ENCODE measurements at places on chromosomes 7 and 10.

DNA sequence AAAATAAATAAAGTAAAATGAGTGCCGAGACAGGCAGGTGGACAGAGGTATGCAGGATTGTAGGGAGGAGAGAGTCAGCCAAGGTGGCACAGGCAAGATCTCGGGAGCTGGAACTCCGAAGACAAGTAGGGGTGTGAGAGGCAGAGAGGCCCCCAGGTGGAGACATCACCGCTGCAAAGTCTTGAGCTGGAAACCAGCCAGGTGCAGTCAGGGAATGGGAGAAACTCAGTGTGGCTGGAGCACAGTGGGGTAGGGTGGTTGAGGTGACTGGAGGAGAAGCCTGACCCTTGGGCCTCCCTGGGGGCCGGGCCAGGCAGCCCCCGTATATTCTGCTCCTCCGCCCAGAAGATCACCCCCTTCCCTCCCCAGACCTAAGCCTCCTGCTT is 4.2 kb downstream of the EPHB4 start:
- no peak for DNase-seq

- no peak for DNase-seq
These were observed 27.1 kb downstream of the ACSM6 start for GRCh38 chr10:95221124-95221523.

- DNase-seq: no peak
These were observed 70.5 kb downstream of the KLF6 start for GRCh38 chr10:3714531-3714930.

DNA sequence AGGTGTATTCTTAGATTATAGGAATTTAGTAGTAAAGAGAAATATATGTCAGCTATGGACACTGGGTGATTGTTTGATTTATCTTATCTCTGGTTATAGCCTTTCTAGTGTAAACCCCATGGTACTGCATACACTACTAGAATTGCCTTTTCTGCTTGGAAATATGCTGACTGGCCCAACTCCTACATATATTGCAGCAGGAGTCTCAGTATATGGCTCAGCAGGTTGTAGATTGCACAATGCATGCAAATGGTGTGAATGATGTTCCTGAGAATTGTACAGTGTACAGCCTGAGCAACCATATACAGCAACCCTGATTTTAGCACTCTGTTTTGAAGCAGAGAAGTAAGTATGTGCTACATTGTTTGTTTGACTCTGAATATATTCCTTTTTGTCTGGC is 153.4 kb upstream of the NPY start:
- no peak for DNase-seq

DNA sequence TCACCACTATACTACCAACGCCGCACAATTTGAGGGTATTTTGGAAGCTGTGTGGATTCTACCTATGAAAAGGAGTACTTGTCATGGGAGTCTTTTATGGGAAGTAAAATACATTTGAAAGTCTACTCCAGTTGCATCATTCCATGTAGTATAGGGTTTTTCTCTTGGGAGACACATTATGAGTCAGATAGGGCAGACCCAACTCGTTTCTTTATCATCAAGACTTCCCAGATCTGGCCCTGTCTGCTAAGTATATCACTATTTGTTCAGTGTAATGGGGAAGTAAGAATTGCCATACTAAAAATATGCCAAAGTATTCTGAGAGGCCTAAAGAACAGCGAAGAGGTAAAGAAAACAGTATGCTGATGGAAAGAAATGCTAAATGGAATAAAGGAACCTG is 144.2 kb downstream of the SPAG6 start:
- no peak for DNase-seq

- DNase-seq: no peak
These were observed 816 bp downstream of the DMTF1 start for GRCh38 chr7:87152897-87153641.

GRCh38 chr7:131076711-131077181 is 250.9 kb upstream of the MKLN1 start:
- no peak for DNase-seq

- no peak for DNase-seq
These were observed 17.3 kb downstream of the IL2RA start for GRCh38 chr10:6044751-6045313.

DNA sequence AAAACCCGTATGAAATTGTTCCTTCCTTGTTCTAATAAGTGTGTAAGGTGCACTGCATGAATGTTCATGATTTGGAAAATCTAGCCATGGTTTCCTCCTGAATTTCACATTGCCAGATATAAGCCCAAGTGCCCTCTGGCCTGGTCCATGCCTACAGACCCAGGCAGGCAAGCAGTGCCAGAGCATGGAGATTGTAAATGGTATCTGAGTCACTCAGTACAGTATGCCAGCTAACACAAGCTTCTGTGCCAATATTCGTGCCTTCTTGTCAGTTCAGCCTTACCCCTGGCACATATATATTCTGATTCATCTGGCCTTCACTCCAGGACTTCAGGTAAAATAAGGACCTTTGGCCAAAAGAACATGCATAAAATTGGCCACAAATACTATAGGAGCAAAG is 38.4 kb upstream of the PDE1C start:
- DNase-seq: no peak

GRCh38 chr7:157464971-157465886 is 128.4 kb downstream of the DNAJB6 start:
- no peak for DNase-seq

- no peak for DNase-seq
These were observed 17.5 kb upstream of the PALS2 start for GRCh38 chr7:24555719-24556118.

DNA sequence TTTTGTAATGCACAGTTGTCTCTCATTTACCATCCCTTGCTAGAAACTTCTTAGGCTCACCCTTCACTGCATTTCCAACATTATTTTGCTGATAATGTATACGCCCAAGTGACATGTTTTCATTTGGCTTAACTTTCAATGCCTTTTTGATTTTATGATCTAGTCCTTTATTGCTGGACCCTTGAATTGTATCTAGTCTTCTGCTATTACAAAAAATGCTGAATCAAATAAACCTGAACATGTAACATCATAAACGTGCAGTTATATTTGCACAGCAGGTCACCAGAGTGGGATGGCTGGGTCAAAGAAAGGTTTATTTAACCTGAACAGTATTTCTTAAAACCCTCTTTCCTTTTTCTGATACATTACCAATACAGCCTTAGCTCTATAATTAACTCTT is 63.0 kb downstream of the MINDY3 start:
- no peak for DNase-seq

DNA sequence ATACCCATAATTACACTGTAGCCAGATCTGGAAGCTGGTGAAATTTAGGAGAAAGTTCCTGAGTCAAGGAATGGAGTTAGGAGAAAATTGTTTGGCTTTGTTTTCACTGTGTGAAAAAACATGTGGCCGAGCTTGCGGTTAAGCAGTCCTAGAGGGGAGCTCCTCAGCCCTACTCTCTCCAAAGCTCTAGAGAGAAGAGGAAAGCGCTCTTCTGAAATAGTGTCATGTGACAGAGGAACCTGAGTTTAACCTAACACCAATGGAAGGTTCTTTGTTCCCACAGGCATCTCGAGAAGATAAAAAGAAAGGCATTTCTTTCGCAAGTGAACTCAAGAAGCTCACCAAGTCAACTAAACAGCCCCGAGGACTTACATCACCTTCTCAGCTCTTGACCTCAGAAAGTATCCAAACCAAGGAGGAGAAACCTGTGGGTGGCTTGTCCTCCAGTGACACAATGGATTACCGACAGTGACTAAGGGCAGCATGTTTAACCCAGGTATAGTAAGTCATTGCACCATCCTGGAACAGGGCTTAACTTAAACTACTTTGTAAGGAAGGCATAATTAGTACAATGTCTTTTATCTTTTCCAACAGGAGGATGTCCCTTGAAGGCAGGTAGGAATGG is 38.0 kb downstream of the NOC3L start:
- DNase-seq: no peak

DNA sequence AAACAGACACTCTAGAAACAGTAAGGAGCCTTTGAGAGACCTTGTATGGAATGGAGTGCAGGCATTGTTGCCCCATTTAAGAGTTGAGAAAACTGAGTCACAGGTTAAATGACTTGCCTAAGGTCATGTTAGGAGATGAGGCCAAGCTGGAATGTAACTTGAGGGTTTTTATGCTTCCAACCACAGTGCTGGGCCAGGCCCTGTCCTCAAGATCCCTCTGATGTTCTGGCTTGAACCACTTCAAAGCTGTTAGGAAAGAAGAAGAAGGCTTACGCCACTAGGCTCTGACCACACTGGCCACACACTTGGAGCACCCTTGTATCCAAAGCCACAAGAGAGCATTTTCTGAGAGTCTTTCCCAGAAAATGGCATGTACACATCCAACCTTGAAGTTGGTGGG is 42.7 kb downstream of the PLAU start:
- DNase-seq: no peak

GRCh38 chr10:61763778-61764177 is 101.0 kb downstream of the CABCOCO1 start:
- DNase-seq: no peak

GRCh38 chr10:99470327-99470726 is 39.9 kb upstream of the GOT1 start:
- no peak for DNase-seq

- no peak for DNase-seq
These were observed 186.0 kb upstream of the MKI67 start for GRCh38 chr10:128312250-128312649.

DNA sequence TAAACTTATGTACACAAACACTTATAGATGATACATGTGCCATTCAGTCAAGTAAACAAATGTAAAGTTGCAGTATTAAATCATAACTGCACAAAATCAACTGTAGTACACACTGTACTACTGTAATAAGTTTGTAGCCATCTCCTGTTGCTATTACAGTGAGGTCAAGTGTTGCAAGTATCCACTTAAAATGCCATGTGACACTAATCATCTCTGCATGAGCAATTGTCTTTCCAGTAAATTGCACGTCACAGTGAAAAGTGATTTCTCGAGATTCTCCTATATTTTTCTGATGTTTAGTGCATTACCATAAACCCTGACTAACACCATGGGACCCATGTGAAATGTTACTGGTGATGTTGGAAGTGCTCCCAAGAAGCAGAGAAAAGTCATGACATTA is 293.3 kb upstream of the SP4 start:
- no peak for DNase-seq

DNA sequence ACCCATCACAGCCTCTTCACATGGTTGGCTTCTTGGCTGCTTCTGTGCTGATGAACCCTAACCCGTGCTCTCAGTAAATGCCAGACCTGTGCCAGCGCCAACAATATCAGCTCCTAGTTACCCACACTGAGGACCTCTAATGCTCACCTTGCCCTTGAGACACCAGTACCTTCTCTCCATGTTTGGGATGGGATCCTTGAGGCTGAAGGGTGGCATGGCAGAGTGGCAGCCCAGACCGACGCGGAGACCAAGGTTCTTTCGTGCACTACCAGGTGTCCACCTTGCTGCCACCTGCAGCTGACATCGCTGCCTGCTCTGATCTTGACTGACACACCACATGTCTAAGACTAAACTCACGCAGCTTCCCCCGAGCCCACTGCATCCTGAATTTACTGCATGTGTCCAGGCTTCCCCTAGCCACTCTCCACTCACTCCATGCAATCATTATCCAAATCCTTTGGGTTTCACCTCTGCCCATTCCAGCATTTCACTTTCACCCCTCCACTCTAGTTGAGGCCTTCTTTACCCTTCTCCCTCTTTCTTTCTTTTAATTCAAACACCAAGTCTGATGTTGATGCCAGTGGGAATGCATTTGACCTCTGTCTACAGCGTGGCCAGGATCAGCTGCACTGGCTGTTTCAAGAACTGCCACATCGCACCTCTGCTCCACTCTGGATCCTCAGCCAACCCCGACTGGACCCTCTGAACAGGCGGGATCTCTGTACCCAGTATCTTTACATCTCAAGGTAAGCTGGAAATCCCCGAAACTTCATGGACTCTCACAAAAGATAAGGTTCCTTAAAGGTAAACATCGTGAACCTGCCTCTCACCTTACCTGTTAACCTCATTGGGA is 294.9 kb downstream of the GLRX3 start:
- DNase-seq: no peak

GRCh38 chr10:818010-818409 is 113.5 kb downstream of the LARP4B start:
- no peak for DNase-seq

GRCh38 chr7:20284003-20284770 is 46.5 kb upstream of the ITGB8 start:
- DNase-seq: no peak

GRCh38 chr7:150479023-150479716 is 28.7 kb downstream of the GIMAP8 start:
- no peak for DNase-seq

DNA sequence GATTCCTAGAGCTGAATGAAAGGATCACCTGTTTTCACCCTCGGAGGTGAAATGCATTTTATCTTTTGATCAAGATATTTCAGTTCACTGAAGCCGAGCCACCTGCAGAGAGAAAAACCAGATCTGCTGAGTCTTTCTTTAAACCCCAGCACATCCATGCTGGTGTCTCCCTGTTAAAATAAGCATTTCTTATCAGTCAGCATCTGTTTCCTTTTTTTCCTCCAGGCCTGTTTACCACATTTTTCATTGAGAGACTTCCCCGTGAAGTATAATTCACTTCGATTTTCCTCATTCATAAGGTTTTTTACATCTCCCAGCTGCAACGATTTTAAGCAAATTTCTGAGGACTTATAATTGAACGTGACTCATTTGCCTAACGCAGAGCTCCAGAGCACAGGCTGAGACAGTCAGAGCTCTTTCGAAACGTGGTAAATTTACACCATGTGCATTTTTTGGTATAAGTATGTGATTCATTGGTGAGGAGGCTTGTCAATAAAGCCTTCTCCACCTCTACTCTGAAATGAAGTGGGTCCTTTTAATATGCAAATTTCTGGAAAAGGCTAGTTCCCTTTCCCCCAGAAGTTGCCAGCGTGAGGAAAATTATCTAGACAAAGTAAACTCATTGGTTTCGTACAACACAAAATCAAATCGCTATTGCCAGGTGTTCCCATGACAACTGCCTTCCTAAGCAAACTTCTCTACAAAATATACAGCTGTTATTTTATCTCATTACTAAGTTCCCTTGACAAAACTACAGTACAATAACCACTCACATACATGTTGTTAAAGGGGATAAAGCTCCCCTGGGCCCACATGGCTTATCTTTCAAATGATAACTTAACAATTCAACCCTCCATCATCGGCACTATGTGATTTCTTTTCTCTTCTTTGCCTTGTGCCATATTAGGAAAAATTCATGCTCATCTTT is 374.8 kb upstream of the AKR1E2 start:
- DNase-seq: peak; percentile 56

DNA sequence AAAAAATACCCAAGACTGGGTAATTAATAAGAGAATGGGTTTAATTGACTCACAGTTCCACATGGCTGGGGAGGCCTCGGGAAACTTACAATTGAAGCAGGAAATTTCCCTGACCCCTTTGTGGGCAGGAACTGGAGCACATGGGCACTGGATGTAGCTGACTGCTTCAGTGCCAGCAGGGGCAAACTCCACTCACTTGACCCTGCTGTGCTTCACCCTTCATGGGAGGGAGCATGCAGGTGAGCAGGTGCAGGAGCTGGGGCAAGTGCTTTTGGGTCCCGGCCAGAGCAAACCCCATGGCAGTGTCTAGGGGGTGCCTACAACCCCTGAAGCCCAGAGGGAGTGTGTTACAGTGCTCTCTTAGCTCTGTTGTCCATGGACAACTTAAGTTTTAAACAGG is 132.6 kb downstream of the AKR1D1 start:
- no peak for DNase-seq

All from AG04449 (cell line).